Femur (tissue), 1 donor: ENCODE measurements at places on chromosomes 5 and 9.

DNA sequence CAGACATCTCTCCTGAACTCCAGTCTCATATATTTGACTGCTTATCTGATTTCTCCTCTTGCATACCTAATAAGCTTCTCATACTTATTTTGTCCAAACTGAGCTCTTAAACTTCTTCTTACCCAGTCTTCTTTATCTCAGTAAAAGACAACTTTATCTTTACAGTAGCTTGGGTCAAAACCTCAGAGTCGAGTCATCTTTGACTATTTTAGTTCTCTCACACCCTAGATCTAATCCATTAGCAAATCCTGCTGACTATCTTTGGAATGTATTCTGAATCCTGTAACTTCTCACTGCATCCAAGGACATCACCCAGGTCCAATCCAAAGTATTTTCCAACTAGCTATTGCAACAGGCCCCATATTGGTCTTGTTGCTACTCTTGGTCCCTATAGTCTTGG, 11.8 kb upstream of the JAK2 start:
- DNase-seq: no peak

- no peak for DNase-seq
Measured at GRCh38 chr9:81234924-81235610, 454.3 kb downstream of the TLE1 start.

DNA sequence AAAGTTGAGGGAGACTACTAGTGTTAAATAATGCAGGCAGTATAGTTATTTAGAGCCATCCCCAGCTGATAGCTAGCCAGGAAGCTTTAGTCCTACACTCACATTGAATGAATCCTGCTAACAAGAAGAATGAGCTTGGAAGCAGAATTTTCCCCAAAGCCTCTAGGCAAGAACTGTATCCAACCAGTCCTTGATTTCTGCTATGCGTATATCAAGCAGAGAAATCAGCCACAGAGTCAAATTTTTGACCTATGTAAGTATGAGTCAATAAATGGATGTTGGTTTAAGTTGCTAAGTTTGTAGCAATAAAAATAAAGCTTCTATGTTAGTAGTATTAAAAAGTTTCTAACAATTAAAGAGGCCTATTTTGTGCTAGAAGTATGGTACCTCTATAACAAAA, 672.1 kb upstream of the CHD1 start:
- no peak for DNase-seq

GRCh38 chr5:154444556-154445421, 1.0 kb upstream of the SAP30L start:
- DNase-seq: peak; percentile 23

DNA sequence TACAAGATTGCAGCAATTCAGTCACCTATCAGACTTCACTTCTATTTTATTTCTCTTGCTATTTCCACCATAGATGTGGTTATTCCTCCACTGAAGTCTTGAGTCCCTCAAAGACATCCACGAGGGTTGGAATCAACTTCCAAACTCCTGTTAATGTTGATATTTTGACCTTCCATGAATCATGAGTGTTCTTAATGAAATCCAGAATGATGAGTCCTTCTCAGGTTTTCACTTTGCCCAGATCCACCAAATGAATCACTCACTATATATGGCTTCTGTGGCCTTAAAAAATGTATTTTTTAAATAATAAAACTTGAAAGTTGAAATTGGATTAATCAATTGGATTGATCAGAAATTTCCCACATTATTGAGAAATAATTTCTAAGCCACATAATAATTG, 1821.0 kb downstream of the EFNA5 start:
- no peak for DNase-seq

DNA sequence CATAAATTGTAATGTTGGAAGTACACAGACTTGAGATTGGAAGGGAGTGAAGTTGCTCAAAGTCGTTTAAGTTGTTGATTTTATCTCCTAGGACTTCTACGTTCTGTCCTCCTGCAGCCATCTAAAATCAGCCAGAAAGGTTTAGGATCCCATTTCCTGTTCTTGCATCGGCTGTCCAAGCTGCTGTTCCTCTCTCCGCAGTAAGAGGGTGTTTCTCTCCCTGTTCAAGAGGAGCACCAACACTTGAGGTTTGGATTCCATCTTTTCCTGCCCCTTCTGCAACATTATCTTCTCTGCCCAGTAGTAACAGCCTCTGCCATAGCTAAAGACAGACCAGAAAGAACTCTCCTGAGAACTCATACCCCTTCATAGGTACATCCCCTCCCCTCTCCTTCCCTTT, 373.4 kb downstream of the GADD45G start:
- no peak for DNase-seq

GRCh38 chr5:77993855-77994318, 217.7 kb upstream of the TBCA start:
- DNase-seq: no peak

DNA sequence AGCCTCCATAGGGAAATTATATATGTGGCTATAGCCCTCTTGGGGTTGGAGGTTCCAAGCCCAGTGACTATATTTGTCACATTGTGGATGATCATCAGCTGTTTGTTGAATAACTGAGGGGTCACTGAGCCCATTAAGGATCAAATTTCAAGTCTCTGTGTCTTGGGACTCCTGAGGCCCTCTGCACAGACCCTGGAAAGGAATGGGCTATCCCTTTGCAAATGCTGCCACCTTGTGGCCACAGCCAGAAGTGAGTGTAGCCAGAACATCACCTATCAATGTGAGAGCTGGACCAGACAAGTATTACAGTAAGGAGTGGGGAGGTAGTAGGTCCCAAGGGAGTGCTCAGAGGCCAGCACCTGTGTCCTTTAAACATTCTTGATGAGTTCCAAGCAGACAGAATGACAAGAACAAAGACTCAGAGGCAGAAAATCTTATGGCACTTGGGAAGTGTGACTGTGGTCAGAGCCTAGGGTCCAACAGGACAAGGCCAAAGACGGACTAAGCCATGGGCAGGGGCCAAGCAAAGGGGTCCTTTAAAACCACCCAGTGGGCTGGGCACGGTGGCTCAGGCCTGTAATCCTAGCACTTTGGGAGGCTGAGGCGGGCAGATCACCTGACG, 8.2 kb downstream of the RPP25L start:
- peak; percentile 88 for DNase-seq

DNA sequence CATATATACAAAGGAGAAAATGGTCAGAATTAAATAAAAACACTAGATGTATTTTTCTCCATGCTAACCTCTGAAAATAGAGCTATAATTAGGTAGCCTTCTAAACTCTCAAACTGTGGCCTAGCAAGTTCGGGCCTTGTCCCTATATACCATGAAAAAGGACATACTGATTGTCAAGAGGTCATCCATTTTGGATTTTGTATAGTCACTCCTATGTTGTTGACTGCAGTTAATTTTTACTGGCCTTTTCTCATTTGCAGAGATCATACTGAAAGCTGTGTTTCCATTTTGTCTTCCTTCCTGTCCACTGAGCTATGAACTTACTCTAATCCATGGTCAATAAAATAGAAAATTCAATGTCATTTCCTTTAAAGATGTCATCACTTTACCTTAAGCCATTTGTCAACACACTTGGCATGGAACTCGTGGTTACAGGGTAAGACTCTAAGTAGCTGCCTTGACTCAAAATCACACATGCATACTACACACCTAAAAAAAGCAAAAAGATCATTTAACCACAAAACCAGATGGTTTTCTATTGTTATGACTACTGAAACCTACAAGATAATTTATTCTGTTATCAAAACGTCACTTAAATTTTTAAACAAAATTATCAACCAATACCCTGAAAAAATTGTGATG, 58.0 kb downstream of the RNF38 start:
- DNase-seq: no peak
